H1 (cell line): ENCODE measurements at places on chromosomes 4 and X. TPM values are rescaled to one million over a fixed set of nuclear protein-coding genes. Genes with fewer than 3 reads are reported as not detected.

FGF5 gene
- total RNA-seq = not detected in 2 replicates

TEX13C gene
- total RNA-seq = 0.09 and 0.10 TPM in 2 replicates

ENPP6 gene
- total RNA-seq = 0.20 and 0.23 TPM in 2 replicates

FGFBP2 gene
- total RNA-seq = not detected in 2 replicates

NCAPG gene
- 52.3 and 56.6 TPM in 2 replicates for total RNA-seq

PDZD4 gene
- total RNA-seq = 169 and 174 TPM in 2 replicates

FGF13 gene
- 34.7 and 36.1 TPM in 2 replicates for total RNA-seq

SFRP2 gene
- total RNA-seq = 342 and 354 TPM in 2 replicates

MAGEA4 gene
- 0.27 and 0.45 TPM in 2 replicates for total RNA-seq

SNCA gene
- 14.6 and 16.8 TPM in 2 replicates for total RNA-seq

ZNF81 gene
- total RNA-seq = 10.0 and 12.8 TPM in 2 replicates

ZNF157 gene
- total RNA-seq = 2.0 and 2.2 TPM in 2 replicates

ZNF718 gene
- total RNA-seq = 19.4 and 19.5 TPM in 2 replicates

ASB9 gene
- total RNA-seq = 0.54 TPM in 1 of 2 replicates, not detected in the other

CFP gene
- total RNA-seq = 2.2 and 2.4 TPM in 2 replicates

RAB33A gene
- 2.8 and 3.9 TPM in 2 replicates for total RNA-seq

BEX3 gene
- 310 and 330 TPM in 2 replicates for total RNA-seq

NSG1 gene
- 56.6 and 61.4 TPM in 2 replicates for total RNA-seq

GLRA3 gene
- not detected in 2 replicates for total RNA-seq

TCEAL7 gene
- total RNA-seq = 11.6 and 12.9 TPM in 2 replicates

YY2 gene
- 1.1 and 1.5 TPM in 2 replicates for total RNA-seq

GIMD1 gene
- not detected in 2 replicates for total RNA-seq

RPL39 gene
- 1,901 and 1,942 TPM in 2 replicates for total RNA-seq

PDE6B gene
- total RNA-seq = 4.1 and 4.5 TPM in 2 replicates

NEUROG2 gene
- not detected in 2 replicates for total RNA-seq

ENAM gene
- total RNA-seq = not detected in 2 replicates

PITX2 gene
- total RNA-seq = 0.44 and 0.67 TPM in 2 replicates

MAOA gene
- total RNA-seq = 6.1 and 8.2 TPM in 2 replicates

PCDH7 gene
- total RNA-seq = 6.1 and 6.7 TPM in 2 replicates

SPANXB1 gene
- not detected in 2 replicates for total RNA-seq

GSX2 gene
- total RNA-seq = not detected in 2 replicates

CT83 gene
- not detected in 2 replicates for total RNA-seq

CXorf49 gene
- not detected in 2 replicates for total RNA-seq

FGB gene
- not detected in 2 replicates for total RNA-seq

FHDC1 gene
- 27.7 and 28.6 TPM in 2 replicates for total RNA-seq

AGTR2 gene
- total RNA-seq = not detected in 2 replicates

PRRG1 gene
- total RNA-seq = 8.1 and 10.2 TPM in 2 replicates

ADD1 gene
- total RNA-seq = 132 and 143 TPM in 2 replicates

RNF128 gene
- total RNA-seq = 2.0 TPM in 2 replicates

ADH1A gene
- not detected in 2 replicates for total RNA-seq

TMEM150C gene
- 1.7 and 1.9 TPM in 2 replicates for total RNA-seq

ACSL4 gene
- total RNA-seq = 47.0 and 48.2 TPM in 2 replicates

PABPC4L gene
- total RNA-seq = 4.2 and 4.3 TPM in 2 replicates

MTTP gene
- 0.26 and 0.50 TPM in 2 replicates for total RNA-seq

GALNTL6 gene
- total RNA-seq = 0.17 and 0.32 TPM in 2 replicates

TCEAL2 gene
- total RNA-seq = 15.1 and 15.7 TPM in 2 replicates

TMPRSS11D gene
- total RNA-seq = not detected in 2 replicates

ART3 gene
- total RNA-seq = 0.63 and 2.0 TPM in 2 replicates

CENPVL1 gene
- 2.9 and 3.2 TPM in 2 replicates for total RNA-seq

MAGED1 gene
- total RNA-seq = 91.1 TPM in 2 replicates

IGFBP7 gene
- 0.48 and 0.55 TPM in 2 replicates for total RNA-seq

NAP1L2 gene
- 15.8 and 17.0 TPM in 2 replicates for total RNA-seq

PSAPL1 gene
- total RNA-seq = not detected in 2 replicates

HPGD gene
- total RNA-seq = 0.59 and 1.3 TPM in 2 replicates

GPR50 gene
- 1.6 TPM in 2 replicates for total RNA-seq

RBM46 gene
- 0.29 and 0.54 TPM in 2 replicates for total RNA-seq

PORCN gene
- 14.0 and 14.6 TPM in 2 replicates for total RNA-seq

MMGT1 gene
- 19.1 and 20.5 TPM in 2 replicates for total RNA-seq

CASP3 gene
- 81.1 and 82.5 TPM in 2 replicates for total RNA-seq
